Stimulated activated CD8-positive, alpha-beta memory T cell treated with anti-CD3 and anti-CD28 coated beads, Interleukin-7, amount 100 ng/mL, for 48 hours (primary cell): ENCODE measurements at places on chromosomes 5 and 9.

- no peak for DNase-seq
Observed at GRCh38 chr5:94440015-94440414, 178.4 kb downstream of the KIAA0825 start.

GRCh38 chr5:114390431-114390830 is 28.6 kb downstream of the KCNN2 start:
- no peak for DNase-seq

DNA sequence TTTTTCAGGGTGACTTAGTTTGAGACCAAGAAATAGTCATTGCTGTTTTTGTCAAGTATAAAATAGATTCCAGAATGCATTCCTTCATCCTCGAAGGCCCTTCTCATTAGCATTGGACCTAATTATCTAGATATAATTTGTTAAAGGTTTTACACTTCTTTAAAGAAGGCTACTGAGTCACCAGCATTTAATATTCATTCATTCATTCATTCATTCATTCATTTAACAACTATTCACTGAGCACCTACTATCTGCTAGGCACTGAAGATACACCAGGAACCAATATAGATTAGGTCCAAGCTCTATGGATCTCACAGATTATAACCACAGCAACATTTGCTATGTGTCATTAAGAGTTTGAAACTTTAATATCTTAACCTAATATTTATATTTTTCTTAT is 11.1 kb upstream of the REEP5 start:
- no peak for DNase-seq

- no peak for DNase-seq
Observed at GRCh38 chr5:122933956-122934355, 88.5 kb downstream of the SNX24 start.

- DNase-seq: no peak
Observed at GRCh38 chr9:77839459-77840140, 191.5 kb upstream of the GNA14 start.

DNA sequence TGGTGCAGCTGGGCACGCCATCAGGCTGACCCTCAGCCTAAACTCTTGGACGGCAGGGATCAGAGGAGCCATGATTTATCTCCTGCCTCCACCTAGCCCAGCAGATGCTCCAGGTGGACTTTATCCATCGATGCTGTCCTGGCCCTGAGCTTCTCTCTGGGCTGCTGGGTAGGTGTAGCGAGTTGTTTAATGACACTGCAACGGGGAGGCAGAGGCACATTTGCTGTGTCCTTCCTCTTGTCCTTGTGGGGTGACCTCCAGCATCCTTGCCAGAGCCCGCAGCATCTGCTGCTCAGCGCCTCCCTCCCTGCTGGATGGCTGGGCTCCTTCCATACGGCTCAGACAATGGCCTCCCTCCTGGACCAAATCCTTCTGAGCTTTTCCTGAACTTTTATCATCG is 103.1 kb upstream of the IRX4 start:
- no peak for DNase-seq

- no peak for DNase-seq
Observed at GRCh38 chr5:94693043-94693822, 74.8 kb downstream of the SLF1 start.

GRCh38 chr9:109026306-109026705 is 13.0 kb upstream of the CTNNAL1 start:
- DNase-seq: no peak

GRCh38 chr5:163381832-163382231 is 55.6 kb upstream of the CCNG1 start:
- DNase-seq: no peak

- no peak for DNase-seq
Observed at GRCh38 chr9:124815601-124816000, 37.7 kb upstream of the WDR38 start.

- no peak for DNase-seq
Observed at GRCh38 chr5:72179028-72179815, 71.9 kb downstream of the MAP1B start.
